ENCODE measurements at places on chromosomes 6 and 20.

DNA sequence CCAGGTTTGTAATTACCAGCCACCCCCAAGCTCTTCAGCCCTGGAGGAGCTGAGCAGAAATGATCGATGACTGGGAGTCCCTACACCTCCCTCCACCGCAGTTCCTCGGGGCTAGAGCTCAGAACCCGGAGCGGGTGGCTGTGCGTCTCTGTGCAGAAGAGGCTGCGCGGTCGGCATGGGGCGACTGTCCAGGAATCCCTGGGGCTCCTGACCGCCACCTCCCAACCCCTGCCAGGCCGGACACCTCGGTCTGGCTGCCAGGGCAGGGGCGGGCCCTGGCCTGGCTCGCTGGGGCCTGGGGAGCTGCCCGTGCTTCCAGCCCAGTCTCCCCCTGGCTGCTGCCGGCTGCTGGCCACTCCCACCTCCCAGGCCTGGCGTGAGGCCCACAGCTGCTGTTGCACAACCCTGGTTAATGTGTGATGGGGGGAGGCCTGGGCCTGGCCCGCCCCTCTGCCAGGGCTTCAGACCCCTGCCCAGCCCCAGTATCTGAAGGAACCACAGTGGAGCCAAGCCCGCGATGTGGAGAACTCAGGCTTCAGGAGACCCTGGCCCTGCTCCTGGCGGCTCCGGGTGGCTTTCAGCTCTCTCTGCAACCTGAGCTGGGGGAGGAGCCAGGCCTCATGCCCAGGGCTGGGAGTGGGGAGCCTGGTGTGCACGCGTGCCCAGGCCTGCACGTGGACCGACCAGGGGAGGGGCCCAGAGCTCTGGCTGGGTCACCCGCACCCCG lies 1.2 kb downstream of the SLC2A4RG start:
- DNase-seq = peak; percentile 40

DNA sequence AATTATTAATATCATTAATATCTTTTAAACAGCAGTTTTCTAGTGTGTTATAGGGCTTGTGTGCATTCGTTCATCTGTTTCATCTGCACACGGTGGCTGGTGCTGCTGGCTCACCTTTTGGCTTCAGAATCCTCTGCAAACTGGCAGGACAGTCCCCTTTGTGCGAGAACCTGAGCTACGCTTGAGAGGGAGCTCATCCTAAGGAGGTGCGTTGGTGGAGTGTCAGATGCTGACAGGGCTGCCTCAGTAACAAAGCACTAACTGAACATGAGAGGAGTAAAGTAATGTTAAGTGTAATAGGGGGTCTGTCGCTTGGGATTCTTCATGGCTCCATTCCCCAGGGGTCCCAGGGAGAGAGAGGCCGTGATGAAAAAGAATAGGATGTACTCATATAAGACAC lies 22.4 kb downstream of the ELOVL2 start:
- DNase-seq = no peak

DNA sequence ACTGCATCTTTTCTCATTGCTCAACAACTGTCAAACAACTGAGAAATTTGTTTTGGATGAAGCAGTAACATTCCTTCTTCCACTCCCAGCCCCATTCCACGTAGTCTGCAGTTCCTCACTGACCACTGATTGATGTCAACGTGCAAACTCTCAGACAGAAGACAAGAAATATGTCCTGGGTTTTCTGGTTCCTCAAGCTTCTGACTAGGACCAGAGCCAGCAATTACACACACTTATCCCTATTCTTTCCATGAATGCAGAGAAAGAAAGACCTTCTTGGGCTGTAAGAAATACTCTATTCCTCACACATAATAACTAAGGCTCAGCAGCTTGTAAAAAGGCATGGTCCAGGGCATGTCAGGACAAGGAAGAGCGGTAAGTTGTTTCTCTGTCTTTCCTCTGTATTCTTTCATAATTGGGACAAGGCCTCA lies 790.1 kb upstream of the SLC35B3 start:
- DNase-seq = no peak

- no peak for DNase-seq
Measured at GRCh38 chr20:5608104-5608441, 142.1 kb upstream of the SHLD1 start.

GRCh38 chr20:33729101-33729500 lies 2.7 kb upstream of the ZNF341 start:
- no peak for DNase-seq

GRCh38 chr6:156190270-156190669 lies 586.9 kb upstream of the ARID1B start:
- DNase-seq = no peak

DNA sequence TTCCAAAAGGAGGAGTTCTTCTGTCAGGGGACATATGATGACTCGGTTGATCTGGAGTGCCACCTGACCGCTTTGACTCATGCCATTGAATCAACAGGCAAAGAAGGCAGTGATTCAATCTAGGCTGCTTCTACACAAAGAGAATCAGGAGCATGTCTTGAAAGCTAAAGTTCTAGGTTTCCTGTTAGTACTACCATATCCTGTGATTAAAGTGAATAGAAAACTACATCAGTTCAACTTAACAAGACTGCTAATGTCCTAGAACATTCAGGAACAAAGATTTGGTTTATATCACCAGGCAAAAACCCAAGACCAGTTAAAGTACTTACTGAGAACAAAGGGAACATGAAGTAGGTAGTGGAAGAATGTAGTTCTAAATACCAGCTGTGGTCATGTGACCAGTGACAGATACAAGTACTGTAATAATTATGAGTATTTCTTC lies 216.8 kb upstream of the SGK1 start:
- DNase-seq = no peak

DNA sequence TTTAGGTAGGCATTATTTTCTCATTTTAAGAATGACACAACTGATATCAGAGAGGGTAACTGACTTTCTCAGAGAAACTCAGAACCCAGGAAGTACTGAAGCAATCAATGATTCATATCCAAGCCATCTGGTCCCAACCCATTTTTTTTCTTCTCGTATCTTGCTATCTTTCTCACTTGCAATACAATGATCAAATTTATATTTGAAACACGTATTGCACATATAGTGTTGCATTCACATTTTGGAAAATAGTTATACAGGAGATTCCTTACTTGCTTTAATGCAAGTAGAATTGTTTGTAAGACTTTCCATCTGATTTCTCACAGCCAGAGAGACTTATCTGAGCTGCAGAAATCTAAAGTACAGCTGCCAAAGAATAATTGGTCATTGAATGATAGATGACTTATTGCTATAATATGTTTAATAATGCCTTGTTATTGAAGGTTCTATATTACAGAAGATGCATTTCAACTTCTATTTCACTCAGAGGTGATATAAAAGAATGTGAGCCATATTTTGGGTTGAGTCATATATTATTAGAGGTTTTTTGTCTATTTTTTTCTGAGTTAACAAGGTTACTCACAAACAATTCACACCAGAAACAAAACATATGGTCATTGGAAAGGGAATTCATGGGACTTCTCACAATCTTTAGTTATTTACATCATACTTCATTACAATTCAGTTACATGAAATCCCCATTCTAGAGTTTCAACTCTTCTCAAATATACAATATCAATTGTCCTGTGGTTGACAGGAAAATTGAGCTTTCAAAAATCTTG lies 337.5 kb upstream of the CITED2 start:
- no peak for DNase-seq

DNA sequence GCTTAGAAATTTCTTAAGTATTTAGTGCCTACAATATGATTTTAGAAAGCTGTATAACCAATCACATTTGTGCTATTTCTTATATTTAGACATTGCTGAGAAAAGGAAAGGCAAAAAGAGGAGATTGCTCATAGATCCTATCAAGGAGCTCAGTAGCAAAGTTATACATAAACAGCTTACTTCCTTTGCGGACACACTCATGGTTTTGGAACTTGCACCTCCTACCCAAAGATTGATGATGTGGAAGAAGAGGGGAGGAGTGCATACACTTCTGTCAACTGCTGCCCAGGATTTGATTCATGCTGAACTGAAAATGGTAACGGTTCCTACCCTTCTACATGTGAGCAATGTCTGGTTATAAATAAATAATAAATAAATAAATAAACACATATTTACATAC lies 16.7 kb downstream of the RAD21L1 start:
- DNase-seq = no peak

DNA sequence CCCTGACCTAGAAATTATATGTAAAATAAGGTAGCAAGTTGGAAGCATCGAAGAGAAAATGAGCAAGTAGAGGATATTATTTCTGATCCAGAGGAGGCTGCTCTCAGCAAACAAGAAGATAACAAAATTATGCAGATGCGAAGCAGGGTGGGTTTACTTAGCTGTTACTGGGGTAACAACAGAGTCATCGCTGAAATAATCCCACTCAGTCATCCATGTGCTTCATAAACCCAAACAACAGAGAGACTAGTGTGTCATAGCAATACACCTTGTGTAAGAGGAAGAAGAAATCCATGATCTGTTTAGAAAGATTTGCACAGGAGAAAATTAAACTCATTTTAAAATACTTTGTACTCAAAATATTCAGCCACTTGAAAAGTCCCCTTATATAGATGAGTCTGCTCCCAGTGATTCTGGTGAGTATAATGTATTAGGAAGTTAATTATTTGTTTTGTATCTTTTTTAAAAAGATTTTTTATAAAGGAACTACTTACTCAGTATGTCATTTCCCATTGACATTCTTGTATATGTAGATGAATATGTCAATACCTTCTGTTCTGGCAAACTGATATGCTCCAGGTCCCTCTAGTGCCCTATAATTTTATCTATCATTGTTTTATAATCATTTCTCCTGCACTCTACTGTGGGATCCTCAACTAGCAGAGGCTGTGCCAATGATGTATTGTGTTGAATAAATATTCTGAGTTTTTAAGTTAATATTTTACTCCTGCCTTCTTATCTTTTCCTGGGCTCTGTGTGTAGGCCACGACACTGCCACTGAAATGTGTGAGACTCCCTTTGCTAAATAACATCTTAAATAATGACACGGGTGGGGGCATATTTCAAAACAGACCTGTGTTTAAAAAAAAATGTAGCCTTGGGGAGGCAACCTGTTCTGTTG lies 8.6 kb upstream of the HIVEP2 start:
- peak; percentile 43 for DNase-seq

DNA sequence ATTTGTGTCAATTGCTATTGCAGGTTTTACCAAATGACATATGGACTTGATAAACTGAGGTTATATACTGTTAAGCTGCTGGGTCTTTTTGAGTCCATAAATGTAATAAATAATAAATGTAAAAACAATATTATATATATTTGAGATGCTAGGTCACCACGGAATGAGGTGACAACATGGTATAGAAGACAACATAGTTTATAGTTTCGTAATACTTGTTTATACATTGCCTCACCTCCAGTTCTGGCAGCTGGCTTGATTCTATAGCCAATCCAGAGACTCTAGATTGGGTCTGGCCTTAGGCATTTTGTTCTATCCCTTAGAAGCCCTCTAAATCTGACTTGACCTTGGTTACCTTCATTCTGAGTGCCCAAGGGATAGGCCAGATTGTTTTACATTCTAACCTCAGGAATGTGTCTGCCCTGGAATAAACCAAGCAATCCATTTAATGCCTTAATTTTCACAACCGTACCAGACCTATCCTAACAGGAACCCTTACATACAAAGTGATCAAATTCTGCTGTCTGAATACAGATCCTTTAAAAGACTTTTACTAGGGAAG lies 61.5 kb upstream of the STXBP5 start:
- no peak for DNase-seq

DNA sequence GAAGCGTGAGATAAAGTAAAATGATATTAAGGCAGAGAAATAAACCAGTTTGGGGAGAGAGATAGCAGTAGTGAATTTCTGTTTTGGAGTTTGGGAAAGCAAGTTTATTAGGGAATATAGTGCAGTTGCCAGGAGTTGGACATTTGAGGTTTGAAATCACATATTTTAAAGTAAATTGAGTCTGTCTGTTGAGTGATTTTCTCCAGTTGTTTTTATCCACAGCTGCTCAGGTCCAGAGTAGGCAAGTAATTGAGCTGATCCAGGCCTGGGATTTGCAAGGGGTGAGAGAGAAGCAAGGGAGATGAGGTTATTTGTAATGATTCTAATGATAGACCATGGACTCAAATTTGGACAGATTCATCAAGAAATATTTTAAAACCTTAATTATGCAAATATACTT lies 481.9 kb downstream of the UTRN start:
- no peak for DNase-seq

GRCh38 chr6:5338177-5338960 lies 77.1 kb downstream of the FARS2 start:
- no peak for DNase-seq

DNA sequence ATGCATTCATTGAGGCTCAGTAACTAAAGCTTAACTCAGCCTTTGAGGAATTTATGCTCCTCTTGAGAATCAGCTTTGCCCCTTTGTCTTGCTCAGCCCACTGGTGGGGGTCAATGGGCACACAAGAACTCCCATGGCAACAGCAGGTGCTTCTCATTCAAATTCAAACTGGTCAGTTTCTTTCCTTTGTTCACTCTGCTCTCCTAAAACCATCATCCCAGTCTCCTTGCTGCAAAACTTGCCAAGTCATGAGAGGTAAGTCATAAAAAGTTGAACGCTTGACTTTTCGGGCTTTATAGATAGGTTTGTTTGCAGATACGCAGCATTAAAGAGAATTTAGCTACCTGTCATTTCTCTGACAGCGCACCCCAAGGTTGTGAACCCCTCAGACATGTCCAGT lies 146.8 kb downstream of the TFAP2A start:
- DNase-seq = no peak

GRCh38 chr6:157606516-157606915 lies 216.5 kb upstream of the SNX9 start:
- no peak for DNase-seq

DNA sequence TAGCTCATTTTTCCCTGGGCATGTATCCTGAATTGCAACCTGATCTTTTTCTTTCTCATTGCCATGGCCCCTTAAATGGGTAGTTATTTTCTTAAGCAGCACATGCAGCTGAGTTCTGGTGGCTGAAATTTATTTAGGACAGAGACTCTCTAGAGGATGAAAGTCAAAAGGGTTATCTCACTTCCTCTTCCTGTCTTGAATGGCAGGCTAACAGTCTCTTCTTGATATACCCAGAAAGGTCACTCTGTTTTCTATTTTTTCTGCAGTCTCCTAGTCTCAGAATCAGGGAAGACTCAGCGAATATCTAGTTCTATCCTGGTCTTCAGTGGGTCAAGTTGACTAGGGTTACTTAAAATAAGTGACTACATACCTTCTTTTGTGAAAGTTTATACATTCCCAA lies 243.3 kb downstream of the EPHA7 start:
- DNase-seq = no peak

GRCh38 chr20:54189630-54190029 lies 15.8 kb upstream of the CYP24A1 start:
- DNase-seq = no peak

GRCh38 chr20:25083773-25084625 lies 2.1 kb upstream of the VSX1 start:
- DNase-seq = peak; percentile 61

DNA sequence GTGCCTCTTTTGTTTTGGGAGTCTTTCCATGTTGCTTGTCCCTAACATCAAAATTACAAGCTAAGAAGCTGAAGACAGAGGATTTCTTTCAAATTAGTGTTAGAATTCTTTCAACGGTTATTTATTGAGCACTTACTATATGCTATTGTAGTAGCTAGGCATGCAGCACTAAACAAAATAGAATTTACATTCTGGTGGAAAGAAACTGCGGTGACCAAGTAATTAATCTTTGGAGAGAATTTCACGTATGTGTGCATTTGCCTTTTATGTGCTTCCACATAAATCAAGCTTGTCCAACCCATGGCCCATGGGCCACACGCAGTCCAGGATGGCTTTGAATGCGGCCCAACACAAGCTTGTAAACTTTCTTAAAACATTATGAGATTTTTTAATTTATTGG lies 33.0 kb upstream of the DUSP22 start:
- DNase-seq = no peak

- DNase-seq = no peak
Measured at GRCh38 chr20:53412577-53413185, 181.0 kb downstream of the ZNF217 start.

- no peak for DNase-seq
Measured at GRCh38 chr20:53742685-53743081, 149.0 kb upstream of the ZNF217 start.
